Hindlimb muscle (tissue), 1 donor: ENCODE measurements at places on chromosomes 4 and X.

GRCh38 chrX:39613997-39614679, 483.6 kb downstream of the BCOR start:
- no peak for DNase-seq

DNA sequence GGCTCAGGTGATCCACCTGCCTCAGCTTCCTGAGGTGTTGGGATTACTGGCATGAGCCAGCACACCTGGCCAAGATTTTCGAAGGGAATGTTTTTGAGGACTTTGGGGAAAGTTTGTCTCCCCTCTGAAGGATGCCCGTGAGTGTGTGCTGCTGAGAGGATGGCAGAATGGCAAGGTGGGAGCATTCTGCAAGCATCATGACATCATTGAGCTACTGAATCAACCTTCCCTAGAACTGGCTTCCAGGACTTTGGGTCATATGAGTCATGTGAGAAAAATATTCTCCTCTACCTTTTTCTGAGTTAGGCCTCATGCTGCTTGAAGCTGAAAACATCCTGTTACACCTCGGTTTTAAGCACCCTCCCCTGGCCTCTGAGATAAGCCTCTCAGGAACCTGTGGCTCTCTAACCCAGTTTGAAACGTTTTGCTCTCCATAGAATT, 31.0 kb downstream of the TMEM131L start:
- no peak for DNase-seq

GRCh38 chrX:154013614-154014360, 5.9 kb downstream of the IRAK1 start:
- DNase-seq, result peak; percentile 48

- DNase-seq, result no peak
Observed at GRCh38 chr4:18961266-18961665, 939.7 kb upstream of the LCORL start.

DNA sequence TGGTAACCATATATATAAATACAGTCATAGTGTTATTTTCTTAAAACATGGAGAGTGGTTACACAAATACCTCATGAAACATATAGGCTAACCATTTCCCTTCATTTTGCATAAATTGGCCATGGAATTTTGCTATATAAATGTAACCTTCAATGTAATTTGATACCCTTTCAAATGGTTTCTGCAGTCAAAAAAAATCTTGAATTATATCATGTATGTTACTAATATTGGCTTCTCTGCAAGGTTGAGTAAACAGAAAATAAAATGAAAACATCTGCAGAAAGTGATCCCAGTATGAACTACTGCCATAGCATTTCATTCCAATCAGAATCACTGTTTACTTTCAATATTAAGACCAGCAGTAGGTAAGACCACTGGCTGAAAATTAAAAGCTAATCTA, 1165.9 kb upstream of the TENM3 start:
- DNase-seq, result peak; percentile 26
